ENCODE measurements at places on chromosomes 12 and 14.
A peak's percentile ranks its signal among the peaks of the same experiment; 100 is the strongest.

DNA sequence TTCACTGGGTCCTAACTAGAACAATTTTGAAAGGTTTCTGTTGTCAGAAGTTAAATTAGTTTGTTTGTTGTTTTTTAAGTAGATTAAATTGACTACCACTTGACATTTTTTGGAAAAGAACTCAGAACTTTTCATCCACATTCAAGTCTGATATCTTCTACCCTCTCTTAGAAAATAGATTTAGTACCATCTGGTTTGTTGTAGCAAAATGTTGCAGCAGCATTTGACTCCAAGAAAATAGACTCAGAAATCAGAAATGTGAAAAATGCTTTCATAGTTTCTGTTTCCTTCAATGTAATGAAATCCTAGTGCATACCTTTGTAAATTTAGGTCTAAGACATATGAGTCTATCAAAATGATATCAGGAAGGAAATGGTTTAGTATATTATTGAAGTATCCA is 256.3 kb upstream of the CLEC14A start:
- no peak for DNase-seq

DNA sequence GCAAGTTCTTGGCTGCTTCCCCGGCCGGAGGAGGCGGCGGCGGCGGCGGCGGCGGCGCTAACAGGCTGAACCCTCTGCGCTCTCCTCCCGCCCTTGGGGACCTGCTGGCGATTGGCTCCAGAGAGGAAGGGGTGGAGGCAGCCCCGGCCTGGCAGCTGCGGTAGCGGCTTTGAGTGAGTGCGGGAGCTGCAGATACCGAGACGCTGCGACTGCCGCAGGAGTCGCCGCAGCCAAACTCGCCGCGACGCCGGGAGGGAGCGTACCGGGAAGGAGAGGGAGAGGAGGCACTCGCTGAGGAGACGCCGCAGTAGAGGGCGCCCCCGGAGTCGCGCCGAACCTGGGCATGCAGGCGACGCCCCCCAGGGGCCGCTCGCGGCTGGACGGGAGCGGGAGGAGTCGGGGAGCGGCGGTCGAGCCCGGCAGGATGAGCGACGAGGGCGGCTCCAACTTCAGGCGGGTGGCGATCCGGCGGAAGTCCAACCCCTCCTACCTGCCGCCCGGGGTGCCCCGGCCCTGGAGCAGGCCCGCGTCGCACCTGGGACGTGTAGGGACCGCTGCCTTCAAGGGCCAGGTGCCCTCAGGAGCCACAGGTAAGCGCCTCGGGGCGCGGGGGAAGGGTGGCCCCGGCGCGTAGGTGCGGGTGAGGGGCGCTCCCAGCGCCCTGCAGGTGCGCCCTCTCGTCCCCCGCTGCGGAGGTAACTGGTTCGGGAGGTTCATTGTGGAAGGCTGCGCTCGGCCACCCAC is at the start of gene FGD4:
FGD4 (plus strand) TSS at position 189 of the 744 bp plus-strand sequence.
- DNase-seq: peak; percentile 93

DNA sequence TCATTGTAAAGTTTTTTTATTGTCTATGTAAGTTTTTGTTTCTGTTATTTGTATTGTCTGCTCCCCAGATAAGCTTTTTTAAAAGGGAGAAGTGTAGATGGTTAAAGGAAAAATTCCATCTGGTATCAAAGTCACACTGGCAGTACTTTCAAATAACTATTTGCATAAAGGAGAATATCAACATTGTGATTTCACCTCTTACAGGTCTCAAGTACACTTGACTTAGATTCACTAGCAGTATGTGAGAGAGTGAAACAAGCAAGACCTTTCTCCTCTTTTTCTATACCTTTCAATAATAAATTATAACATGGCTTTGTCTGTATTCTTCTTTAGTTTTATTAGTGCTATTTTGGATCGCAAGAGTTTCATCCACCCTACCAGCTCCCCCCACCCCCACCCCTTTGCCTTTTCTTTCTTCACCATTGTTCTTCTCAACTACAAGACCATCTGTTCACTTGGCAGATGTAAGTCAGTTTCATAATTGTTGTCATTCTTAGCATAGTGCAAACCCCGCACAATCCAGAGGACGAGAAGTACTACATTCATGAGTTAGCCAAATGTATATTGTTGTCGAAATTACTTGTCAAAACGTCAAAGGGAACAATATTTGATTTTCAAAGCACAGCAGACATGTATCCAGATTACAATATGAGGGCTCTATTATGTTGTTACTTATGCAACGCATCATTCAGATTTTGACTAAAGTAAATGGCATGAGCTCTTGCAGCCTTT is 602.7 kb upstream of the FLRT2 start:
- no peak for DNase-seq

- peak; percentile 31 for DNase-seq
Observed at GRCh38 chr14:63045612-63046320, 508 bp upstream of the KCNH5 start.

GRCh38 chr12:120979862-120980696 is 1.7 kb downstream of the HNF1A start:
- peak; percentile 36 for DNase-seq
